ENCODE measurements at places on chromosomes 3 and 15.

DNA sequence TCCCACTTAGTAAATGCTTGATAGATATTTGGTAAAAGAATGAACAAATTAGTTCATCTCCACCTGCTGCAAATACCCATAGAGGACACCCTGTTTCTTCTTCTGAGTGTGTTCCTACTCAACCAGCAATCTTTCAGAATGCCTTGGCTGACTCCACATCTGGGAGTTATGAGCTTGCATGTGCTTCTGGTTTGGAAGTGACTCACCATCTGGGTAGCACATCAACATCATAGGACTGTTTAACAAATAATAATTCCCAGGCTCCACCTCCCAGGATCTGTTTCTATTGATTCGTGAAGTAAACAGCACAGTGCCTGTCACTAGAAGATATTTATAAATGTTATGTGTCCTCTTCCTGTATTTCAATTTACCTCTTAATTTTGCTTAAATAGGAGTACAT is 580.1 kb downstream of the ROBO2 start:
- no peak for DNase-seq

- no peak for DNase-seq
Observed at GRCh38 chr15:99735868-99736267, 2.6 kb upstream of the LYSMD4 start.

DNA sequence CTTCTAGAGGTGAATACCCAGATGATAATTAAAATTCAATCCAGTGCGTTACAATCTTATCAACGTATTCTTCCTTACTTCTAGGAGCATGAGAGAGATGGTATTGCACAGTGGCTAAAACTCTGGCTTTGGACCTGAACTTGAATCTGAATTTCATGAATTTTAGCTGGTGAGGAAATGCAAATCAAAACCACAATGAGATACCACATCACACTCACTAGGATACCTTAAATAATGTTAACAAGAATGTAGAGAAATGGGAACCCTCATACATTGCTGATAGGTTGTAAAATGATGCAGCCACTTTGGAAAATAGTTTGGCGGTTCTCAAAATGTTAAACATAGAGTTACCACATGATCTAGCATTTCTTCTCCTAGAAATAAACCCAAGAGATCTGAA is 47.1 kb upstream of the TSC22D2 start:
- no peak for DNase-seq

- no peak for DNase-seq
Observed at GRCh38 chr3:188583341-188584161, 429.6 kb downstream of the LPP start.

- no peak for DNase-seq
Observed at GRCh38 chr15:47963265-47963664, 157.5 kb upstream of the SLC24A5 start.

DNA sequence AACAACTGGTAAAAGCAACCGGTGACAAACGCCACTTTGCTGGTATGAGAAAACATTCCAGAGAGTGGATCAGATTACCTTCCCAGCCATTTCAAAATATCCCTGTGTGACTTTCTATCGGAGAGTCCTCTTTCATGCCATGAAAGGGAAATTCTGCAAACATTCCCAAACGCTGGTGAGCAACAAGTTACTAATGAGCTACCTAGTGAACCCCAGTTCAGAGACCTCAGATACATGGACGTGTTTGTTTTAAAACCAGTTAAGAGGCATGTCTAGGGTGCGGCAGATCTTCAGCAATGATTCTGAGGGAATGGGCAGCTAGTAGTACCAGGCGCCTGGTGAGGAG is 418.2 kb upstream of the NR2F2 start:
- DNase-seq: no peak

GRCh38 chr15:33834892-33835743 is 133.2 kb upstream of the CHRM5 start:
- DNase-seq: no peak

DNA sequence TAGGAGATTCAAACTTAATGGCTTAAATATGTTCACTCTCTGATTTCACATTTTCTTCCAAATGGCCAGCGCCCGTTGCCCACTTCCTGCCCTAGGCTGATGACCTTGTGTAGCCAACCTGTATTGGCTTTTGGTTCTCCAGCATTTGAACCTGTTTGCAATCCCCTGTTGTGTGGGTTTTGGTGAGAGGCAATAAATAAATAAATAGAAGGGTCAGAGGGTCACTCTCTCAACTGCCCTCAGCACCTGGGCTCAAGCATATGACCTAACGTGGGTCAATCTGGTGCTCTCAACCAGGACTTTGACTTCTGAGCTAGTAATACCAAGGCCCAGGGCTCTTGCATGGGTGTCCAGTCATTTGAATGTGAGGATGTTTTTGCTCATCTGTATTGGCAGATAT is 1.8 kb upstream of the SRP14 start:
- DNase-seq: no peak

DNA sequence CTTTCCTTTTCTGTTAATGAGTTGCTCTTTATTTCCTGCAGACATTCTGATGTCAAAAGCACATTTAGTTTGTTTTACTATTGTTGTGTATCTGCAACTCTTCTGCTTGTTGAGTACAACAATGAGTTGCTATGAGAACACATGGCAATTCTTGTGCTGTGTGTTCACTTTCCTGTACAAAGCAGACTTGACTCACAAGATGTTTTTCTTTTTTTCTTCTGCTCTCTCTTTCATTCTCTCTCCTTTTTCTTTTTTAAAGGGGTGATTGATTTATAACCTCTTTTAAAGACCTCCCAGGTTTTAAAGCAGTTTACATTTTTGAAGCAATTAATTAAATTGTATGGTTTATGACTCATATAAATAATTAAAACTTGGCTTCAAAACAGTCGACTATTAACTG is 31.6 kb upstream of the ABHD10 start:
- no peak for DNase-seq

GRCh38 chr3:39474126-39474515 is 6.6 kb downstream of the MOBP start:
- no peak for DNase-seq

DNA sequence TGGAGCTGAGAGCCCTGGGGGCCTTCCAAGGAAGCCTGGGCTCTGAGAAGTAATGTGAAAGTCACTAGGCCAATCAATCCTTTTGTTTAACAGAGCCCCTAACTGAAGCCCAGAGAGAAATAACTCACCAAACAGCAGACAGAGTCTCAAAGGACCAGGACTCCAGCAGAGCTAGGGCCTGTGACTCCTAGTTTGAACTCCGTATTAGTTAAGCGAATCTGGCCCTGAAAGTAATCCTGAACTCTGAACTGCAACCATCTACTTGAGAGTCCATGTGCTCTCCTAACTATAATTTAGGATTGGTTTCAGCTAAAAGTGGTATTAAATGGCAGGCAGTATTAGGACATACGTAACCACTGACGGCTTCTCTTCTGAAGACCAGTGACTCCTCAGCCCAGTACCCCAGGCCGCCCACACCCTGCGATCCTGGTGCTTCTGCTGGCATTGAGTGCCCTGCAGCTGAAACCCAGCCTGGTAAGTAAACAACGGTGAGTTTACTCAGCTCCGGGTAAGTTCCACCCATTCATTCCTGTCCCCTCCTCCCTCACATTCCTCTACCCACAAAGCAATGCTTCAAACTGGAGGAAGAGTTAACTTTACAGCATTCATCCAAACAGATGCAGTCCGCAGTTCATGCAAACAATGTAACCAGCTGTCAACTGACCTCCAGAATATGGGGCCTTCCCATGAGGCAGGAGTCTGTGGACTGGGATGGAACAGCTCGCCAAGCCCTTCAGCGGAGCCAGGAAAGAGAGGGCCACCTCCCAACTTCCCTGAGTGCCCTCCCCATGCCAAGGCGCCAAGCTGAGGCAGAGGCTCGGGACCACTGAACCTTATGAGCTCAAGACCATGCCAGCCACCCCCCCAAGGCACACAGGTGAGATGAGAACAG is 7.3 kb downstream of the MYO5C start:
- no peak for DNase-seq
